ENCODE measurements at places on chromosomes 3 and 15.

DNA sequence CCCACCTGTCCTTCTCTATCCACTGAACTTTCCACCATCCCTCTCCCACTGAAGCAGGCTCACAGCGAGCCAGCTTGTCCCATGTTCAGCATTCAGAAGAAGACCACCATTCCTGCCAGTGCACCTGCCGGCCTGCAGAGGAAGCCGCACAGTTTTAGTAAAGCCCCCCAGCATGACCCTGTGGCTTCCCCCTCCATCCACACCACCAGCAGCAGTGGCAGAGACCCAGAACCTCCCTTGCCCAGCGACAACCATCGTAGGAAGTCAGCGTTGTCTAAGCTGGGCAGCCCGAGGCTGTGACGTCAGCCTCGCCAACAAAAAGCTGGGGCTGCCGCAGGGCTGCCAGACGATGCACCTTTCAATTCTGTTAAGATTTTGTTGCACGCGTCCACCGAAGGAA lies 66.6 kb upstream of the TAMM41 start:
- DNase-seq = no peak

DNA sequence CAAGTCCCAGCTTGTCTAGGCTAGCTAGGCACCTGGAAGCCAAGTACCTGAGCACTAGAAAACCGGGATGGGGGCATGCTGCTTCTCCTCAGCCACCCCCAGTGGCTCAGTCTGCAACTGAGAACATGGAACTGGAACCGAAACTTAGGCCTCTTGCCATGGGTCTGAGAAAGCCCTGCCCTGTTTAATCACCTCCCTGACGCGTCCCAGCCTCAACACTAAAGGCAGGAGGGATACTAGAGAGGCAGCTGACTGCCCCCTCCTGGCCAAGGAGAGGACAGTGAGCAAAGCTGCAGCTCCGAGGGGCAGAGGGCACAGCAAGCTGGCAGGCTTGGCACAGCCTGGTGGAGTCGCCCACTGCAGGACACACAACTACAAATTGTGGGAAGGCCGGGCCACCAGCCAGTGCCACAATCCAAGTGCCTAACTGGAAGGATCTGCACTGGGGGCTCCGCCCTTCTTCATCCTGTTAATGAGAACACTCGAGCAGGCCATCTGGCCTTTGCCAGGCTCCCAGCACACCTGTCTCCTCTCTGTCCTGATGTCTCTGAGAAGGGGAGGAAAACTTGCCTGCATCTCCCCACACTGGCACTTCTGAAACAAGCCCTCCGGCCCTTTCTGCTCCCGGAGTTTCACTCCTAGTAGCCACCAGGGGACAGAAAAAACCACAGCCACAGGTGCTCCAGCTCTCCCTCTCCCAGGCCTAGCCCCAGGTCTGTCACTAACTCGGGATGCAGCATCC lies 53.7 kb downstream of the BDH1 start:
- peak; percentile 69 for DNase-seq

DNA sequence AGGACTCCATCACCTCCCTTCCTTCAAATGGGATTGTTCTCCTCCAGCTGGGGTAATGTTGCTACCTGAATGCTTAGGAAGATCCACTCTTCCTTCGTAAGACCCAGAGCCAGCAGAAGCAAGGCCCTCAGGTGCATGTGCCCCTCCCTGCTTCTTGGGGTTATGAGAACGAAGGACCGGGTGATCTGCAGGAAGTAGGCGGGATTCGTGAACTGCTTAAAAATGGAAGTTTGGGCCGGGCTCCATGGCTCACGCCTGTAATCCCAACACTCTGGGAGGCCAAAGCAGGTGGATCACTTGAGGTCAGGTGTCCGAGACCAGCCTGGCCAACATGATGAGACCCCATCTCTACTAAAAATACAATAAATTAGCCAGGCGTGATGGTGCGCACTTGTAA lies 8.0 kb downstream of the TLR9 start:
- DNase-seq = no peak

DNA sequence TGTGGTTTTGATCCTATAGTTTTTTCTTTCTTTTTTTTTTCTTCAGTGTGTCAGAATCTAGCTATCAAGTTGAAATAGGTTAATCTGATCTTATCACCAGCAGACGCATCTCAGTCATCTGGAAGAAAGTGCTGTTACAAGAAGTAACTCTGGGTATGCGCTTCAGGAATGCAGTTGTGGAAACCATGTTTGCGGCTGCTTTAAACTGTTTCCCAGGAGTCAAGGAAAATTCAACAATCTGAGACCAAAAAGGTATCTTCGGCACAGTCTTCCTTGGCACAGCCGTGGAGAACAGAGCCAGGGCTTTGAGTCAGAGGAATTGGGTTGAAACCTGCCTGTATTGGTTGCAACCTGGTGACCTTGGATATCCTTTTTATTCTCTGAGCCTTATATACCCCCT lies 59.9 kb downstream of the CD47 start:
- DNase-seq = no peak

DNA sequence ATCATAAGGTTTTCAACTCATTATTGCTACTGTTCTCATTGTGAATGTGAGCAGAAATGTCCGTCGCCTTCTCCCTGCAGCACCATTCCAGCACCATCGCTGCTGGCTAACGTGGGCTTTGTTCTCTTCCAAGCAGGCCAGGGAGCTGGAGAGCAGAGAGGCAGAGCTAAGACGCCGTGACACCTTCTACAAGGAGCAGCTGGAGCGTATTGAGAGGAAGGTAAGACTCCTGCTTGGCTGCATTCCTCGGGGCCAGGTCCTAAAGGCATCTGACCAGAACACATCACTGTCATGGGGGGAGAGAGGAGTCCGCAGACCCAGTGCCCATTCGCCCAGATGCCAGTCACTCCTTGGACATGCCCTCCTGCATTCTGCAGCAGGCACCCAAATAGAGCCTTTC lies 130.4 kb upstream of the PLXNA1 start:
- no peak for DNase-seq

DNA sequence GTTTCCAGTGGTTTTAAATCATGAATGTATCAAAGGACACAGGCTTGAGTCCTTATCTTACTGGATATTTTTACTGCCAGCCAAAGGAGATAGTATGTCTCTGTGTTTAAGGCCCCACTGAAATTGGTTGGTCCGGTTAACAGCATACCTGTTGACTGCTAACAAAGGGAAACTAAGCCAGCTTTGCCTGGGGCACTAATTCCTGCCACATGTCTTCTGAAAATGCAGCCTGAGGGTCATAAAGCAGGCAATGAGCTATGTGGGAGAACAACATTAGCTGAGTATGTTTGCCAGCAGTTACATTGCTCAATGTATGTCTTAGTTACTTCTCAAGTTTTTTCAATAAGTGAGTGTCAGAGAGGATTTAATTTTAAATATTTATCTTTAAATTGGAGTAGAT lies 12.4 kb downstream of the PLS1 start:
- DNase-seq = no peak

DNA sequence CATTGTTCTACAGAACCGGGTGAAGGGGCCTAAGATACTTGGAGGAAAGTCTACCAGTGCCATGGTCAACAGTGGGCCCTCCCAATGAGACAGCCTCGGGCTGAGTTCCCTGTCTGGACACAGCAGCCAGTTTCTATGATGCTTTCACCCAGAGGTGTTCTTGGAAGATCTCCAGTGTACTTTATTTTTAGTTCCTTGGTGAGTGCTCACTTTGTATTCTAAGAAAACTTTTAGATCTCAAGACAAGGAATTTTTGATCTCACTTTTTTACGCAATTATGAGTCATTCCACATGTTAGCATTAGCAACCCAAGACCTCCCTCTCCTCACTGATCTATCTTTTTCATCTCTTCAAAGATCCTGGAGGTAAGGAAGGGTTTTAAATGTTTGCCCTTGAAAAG lies 287.7 kb downstream of the RORA start:
- DNase-seq = peak; percentile 29

- no peak for DNase-seq
These were observed 328.8 kb upstream of the THBS1 start for GRCh38 chr15:39252134-39252470.

- DNase-seq = no peak
These were observed 165.8 kb upstream of the SLC24A5 start for GRCh38 chr15:47955021-47955420.

GRCh38 chr15:77564938-77565337 lies 67.8 kb downstream of the LINGO1 start:
- no peak for DNase-seq

- no peak for DNase-seq
These were observed 181.7 kb upstream of the MME start for GRCh38 chr3:154898443-154898842.

GRCh38 chr15:39171944-39172368 lies 408.9 kb upstream of the THBS1 start:
- peak; percentile 97 for DNase-seq

DNA sequence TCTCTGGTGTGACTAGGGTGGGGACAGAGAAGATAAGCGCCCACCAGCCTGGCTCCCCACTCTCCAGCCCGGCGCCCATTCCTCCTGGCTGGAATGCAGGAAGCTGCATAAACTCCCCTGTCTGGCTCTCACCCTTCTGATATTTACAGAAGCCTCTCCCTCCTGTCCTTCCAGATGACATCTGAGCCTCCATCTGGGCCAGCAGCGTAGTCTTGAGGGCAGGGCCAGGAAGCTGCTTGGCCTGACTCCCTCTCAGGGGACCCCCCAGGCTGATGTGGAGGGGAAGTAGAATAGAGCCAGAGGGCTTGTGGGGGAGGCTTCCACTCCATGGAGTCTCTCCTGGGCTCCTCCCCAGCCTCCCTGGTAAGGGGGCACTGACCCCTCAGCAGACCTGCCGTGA lies 49.9 kb downstream of the LINGO1 start:
- DNase-seq = no peak

GRCh38 chr3:122502139-122502538 lies 12.6 kb downstream of the KPNA1 start:
- no peak for DNase-seq

GRCh38 chr3:69113536-69113935 lies 8.9 kb downstream of the LMOD3 start:
- no peak for DNase-seq

- no peak for DNase-seq
These were observed 114.1 kb upstream of the ADAMTS9 start for GRCh38 chr3:64801856-64802255.

GRCh38 chr3:178439504-178439903 lies 96.7 kb upstream of the KCNMB2 start:
- peak; percentile 74 for DNase-seq

- DNase-seq = no peak
These were observed 81.1 kb downstream of the RAD18 start for GRCh38 chr3:8882171-8882593.

- no peak for DNase-seq
These were observed 1.5 kb downstream of the ARHGEF3 start for GRCh38 chr3:56800130-56800831.

DNA sequence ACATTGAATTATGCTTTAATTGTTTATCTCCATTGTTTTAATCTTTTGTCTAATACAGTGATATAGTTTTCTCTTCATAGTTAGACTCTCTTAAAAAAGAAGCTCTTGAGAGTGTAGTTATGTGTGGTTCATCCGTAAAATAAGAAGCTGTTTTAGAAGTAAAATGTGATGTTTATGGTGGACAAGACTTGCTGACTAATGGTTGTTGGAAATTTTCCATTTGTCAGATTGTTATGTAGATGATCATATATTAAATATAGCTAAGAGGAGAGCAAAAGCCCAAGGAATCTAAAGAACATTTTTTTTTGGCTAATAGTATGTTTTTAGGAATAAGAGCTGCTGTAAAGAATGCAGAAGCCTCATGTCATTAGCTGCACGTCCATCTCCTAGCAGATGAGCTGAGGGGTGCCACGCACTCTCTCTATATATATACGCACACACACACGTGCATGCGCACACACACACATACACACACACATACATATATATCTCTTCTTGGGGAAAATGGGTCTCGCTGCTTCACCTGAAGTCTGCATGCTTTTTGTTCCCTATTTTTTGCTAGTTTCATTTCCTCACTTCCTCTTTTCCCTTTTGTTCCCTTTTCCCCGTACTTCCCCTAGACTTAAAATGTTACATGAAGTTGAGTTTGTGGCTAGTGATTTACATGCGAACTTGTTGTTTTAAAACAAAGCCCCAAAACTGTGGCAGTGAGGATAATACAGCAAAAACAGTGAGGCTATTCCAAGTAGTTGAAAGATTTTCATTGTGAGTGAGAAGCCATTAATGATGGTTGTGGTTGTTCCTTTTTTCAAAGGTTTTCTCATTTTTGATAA lies 107.8 kb downstream of the MBNL1 start:
- no peak for DNase-seq

DNA sequence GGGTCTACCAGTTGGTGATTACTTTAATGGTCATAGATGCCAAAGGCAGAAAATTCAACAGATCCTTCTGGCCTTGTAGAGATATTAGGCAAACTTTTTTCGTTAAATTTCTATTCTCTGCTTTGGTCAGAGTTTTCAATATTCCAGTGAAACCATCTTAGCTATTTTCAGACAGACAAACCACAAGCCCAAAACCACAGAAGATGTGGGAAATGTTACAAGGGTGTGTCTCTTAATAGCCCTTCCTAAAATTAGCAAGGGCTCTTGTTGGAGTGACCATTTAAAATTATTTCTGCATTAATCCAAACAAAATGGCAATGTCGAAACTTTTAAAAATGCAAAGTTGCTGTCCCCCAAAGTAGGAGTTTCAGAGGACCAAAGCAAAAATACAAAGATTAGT lies 102.8 kb downstream of the ARRDC4 start:
- DNase-seq = no peak

GRCh38 chr3:85081191-85081906 lies 122.6 kb downstream of the CADM2 start:
- no peak for DNase-seq

DNA sequence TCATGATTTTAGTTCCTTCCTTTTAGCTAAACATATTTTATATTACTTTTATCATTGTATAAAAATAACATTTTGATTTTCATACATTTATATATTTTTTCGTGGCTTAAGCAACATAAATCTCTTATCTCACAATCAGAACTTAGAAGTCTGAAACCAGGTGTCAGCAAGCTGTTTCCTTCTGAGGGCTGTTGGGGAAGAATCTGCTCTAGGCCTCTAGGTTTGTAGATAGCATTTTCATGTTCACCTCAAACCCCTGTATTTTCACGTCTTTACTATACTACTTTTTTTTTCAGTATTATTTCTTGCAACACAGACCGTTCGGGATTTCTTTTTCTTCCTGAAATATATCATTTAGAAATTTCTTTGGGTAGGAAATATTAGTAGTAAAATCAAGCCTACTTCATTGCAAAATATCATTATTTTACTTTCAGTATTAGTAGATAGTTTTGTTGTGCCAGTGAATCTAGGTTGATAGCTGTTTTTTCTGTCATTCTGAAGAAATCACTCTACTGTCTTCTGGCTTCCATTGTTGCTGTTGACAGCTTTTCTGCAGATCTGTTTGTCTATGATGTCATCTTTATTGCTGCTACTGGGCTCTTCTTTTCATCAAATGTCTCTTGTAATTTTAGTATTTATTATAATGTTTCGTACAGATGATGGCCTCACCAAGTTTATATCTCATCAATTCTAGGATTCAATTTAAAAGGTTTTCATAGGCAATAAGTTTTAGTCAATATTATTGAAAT lies 756.3 kb downstream of the VGLL3 start:
- DNase-seq = no peak

GRCh38 chr3:64392001-64392400 lies 166.7 kb upstream of the PRICKLE2 start:
- DNase-seq = no peak

DNA sequence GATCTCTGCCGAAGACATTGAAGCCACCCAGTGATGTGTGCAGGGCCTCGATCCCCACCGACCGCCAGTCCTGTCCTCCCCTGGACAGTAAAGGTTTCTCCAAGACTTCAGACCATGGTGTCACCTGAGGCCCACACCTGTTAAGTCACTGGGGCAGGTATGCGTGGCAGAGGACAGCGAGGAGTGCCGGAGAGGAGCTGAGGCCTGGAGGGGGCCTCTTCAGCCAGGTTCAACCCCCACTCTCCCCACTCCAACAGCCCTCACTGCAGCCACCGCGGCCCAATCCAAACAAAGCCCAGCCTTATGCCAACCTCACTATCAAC lies 2.4 kb downstream of the GOLGA8B start:
- no peak for DNase-seq
